ENCODE measurements at places on chromosomes 5 and 9.

DNA sequence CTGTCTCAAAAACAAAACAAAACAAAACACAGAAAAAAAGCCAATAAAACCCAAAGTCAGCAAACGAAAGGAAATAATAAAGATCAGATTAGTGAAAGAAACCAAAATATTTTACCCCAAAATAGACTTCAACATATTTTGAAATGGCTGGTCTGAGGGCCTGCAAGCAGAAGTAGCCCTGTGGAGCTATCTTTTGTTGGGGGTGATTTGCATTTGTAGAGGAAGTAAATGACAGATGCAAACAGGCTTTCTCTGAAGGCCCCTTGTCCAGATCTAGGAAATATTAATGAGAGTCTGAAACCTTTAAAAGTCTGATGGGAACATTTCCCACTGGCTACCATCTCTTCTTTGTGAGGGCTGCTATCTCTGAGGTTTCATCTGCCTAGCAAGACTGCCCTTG, 74.0 kb downstream of the GCNT4 start:
- DNase-seq = no peak

GRCh38 chr5:180178531-180179441, 30.2 kb downstream of the RASGEF1C start:
- DNase-seq = no peak

DNA sequence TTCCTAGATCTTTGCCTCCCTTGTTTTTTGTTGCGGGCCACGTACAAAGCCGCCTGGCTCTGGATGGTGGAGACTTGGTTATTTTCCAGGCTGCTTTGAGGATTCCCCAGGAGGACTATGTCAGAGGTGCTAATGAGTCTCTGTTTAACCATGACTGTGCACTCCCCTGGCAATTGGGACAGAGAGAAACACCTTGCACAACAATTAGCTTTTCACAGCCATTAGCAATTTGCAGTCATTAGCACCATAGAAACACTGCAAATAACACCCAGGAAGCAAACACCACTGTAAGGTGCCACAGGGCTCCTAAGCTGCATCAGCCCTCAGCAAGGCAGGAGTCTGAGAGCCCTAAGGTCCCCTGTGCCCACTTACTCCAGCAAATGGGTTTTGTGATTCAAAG, 201.0 kb upstream of the VLDLR start:
- no peak for DNase-seq

DNA sequence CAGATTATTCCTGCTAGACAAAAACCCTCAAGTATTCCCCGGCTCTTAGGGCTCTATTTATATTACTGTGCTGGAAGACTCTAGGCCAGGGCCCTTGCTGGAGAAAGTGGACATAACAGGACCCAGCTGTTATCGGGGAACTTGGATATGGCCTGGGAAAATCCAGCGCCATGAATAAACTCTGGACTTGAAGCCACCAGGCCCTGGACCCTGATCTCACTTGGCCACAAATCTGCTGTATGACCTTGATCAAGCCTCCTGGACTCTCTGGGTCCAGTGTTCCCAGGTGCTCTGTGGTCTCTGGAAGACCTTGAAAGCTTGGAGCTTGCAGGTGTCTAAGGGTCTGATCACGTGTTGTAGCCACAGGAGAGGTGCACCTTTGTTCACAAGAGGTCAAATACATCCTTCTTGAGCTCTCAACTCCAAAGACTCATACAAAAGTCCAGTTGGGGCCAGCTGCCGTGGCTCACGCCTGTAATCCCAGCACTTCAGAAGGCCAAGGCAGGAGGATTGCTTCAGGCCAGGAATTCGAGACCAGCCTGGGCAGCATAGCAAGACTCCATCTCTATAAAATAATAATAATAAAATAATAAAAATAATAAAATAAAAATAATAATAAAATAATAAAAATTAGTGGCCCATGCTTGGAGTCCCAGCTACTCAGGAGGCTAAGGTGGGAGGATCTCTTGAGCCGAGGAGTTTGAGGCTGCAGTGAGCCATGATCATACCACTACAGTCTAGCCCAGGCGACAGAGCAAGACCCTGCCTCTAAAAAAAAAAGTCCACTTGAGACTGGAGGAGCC, 26.5 kb downstream of the COL27A1 start:
- no peak for DNase-seq

GRCh38 chr9:93801120-93801519, 154.0 kb downstream of the BARX1 start:
- DNase-seq = no peak

DNA sequence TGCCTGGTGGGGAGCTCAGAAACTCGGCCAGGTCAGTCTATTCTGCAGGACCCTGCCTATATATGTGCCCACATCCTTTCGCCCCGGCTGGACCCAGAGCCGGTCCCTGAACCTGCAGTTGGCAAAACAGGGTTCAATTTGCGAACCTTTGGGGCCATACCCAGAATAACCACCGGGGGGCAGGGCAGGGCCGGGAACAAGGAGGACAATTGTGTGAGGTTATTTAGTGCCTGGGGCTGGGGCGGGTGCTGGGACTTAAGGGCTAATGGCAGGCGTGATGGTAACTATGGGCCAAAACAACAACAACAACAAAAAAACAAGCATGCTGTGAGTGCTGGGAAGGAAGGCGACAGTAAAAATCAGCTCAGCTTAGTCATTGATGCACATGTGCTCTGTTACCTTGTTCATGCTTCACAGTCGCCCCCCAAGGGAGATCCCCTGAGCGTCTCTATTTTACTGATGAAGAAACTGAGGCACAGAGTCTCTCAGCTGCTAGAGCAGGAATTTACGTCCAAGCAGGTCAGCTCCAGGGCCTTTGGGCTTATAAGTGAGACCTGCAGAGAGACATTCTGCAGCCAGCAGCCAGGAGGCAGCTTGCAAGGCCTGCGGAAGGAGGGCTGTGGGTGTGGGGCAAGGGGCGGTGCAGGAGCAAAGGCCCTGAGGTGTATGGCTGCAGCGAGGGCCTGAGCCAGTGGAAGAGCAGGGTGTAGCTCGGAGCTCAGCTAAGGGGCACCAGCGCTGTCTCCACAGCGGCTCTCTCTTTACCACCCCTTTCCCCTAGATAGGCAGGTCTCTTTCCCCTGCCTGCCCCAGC, 106.0 kb downstream of the PHF2 start:
- peak; percentile 28 for DNase-seq

DNA sequence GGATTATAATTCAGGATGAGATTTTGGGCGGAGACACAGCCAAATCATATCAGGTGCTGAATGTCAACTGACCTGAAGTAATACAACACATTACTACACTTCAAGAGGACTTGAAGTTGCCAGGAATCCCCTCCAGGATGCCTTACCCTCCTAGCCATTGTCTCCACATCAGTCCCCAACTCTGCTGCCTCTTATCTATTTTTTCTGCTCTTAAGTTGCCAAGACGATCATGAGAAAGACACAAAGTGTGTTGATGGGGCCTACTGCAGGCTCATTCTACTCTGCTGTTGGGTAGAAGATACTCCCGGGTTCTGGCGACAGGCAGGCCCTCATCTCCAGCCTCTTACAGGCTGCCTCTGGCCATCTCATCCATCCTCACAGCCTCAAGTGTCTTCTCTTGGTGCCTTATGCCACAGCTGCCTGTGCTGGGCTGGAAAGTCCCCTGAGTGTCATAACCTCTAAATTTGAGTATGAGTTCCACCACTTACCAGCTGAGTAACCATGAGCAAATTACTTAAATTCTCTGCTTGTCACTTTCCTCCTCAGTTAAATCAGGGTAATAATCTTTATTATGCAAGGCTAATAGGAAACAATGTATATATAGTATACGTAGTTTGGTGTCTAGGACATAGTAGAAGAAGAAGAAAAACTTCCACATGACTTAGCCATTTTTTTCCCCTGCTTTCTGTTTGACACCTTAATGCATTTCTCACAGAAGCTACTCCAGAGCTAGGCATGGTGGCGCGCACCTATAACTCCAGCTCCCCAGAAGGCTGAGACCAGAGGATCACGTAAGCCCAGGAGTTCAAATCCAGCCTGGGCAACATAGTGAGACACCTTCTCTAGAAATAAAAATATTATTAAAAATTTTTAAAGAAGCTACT, 73.0 kb upstream of the SNX2 start:
- DNase-seq = no peak

DNA sequence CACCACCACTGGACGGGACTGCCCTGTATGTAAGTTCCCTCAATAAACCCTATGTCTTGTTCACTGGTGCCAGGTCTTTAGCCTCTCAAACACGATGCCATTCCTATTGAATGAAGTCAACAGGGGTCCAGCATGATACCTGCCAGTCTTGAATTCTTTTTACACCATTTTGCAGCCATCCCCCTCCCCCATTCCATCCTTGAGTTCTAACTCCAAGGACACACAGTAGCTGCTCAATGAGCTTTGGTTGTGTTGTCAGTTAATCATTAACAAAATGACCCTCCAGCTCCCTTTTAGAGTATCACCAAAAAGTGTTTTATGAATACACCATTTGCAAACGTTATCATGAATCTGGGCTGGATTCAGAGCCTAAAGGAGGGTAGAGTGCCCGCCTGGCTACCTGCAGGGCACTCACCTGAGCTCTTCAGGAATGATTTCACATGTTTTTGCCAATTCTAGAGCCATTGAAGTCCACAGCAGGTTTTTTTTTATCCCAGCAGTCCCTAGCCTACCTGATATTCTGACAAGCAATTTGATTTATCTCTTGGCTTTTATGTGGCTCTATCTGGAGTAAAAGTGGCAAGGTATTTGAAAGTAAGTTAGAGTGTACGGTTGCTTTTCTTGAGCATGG, 271.8 kb downstream of the SMARCA2 start:
- no peak for DNase-seq

DNA sequence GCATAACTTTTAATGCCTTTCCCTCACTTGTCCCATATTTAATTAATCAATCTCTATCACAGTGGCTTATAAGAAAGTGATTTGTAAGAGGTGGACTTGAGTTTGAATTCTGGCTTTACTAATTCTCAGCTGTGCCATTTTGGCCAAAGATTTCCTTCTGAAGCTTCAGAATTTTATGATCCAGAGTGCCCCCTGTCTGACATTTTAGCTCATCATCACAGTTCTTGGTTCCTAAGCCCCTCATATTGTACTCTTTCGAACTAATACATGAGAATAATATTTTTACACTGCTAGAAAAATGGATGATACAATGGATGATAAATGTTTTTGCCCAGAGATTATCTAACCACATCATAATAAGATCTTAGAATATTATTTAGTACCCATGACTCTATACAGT, 1014.1 kb downstream of the PTPRD start:
- no peak for DNase-seq

- DNase-seq = no peak
Measured at GRCh38 chr5:93674138-93674537, 67.3 kb downstream of the POU5F2 start.

GRCh38 chr9:112581469-112582176, 95.0 kb downstream of the KIAA1958 start:
- no peak for DNase-seq

GRCh38 chr5:75653521-75653920, 42.3 kb downstream of the ANKDD1B start:
- DNase-seq = no peak

- no peak for DNase-seq
Measured at GRCh38 chr5:173572431-173573125, 43.9 kb downstream of the BOD1 start.

DNA sequence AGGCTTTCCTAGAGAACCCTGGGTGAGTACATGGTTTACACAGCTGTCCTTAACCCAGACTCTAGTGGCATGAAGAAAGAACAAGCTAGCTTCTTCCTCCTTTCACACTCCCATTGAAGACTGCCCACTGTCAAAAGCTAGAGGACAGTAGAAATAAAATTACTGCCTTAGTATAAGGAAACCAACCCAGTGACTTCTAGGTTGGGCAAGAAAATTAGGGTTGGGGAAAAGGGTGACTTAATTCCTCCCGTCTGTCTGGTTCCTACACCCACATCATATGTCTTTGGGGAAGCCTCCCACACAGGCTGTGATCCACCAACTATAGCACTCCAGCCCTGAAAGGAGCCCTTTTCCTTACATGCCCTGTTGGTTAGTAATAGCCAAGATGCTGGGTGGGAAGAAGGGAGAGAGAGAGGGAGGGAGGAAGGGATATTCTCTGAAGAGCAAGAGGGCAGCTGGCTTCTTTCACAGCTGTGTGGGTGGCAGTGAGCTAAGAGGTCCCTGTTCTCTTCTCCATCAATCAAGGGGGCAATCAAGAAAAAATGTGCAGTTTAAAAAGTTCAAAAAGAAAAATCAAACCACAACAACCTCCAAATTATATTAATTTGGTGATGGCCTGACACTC, 21.7 kb downstream of the HBEGF start:
- no peak for DNase-seq

- DNase-seq = no peak
Measured at GRCh38 chr5:54626407-54626806, 108.8 kb downstream of the SNX18 start.

GRCh38 chr5:134174841-134175839, 1.6 kb downstream of the SKP1 start:
- DNase-seq = no peak

DNA sequence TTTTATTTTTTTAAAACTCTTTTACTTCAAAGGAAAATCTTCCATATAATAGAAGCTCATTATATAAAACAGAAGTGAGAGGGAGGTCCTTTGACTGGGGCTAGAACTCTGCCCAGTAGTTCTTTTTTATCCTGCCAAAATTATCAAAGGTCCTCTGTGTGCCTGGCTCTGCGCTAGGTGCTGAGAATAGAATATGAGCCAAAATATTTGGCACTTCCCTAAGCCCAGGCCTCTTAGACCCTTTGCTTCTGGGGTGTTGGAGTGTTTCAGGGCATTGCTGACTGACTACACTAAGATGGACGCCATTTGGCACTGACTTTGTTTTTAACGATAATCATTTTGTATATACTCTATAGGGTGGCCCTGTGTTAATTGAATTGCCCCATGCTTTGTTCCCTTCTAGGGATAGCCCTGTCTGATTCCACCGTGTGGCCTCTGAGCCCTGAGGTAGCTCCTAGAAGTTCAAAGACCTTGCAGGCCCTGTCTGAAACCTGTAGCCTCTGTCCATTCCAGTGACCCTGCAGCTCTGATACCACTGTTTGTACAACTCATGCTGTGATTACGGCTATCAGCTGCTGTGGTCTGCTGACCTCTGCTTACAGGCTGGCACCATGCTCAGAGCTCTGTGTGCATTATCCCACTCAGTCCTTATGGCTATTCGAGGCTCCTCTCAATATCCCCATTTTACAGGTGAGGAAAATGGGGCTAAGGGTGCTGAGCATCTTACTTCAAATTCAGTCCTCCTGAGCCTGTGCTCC, 84.3 kb upstream of the SHB start:
- no peak for DNase-seq

GRCh38 chr5:37921452-37921851, 81.6 kb upstream of the GDNF start:
- no peak for DNase-seq

Data from T-helper 2 cell (primary cell).